GDM1 (cell line): ENCODE measurements at places on chromosomes 2 and 18.

- no peak for DNase-seq
Measured at GRCh38 chr18:3526421-3527354, 76.7 kb downstream of the TGIF1 start.

- DNase-seq: no peak
Measured at GRCh38 chr18:11256251-11256650, 106.9 kb upstream of the PIEZO2 start.

DNA sequence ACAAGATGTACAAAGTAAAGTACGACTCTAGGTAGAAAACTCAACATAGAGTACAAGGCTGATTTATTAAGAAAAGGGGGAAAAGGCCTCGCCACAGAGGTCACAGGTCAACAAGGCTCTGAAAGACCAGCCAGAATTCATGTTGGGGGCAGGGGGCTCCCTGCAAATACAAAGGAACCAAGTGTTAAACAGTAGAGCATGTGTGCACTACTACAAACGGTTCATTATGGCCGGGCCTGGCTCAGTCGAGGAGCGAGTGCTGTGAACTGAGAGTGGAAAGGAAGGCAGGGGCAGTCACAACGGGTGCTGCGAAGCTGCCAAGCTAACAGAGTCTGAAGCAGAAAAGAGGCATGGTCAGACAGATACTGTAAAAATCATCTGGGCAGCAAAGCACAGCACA is 77.1 kb downstream of the MBOAT2 start:
- no peak for DNase-seq

DNA sequence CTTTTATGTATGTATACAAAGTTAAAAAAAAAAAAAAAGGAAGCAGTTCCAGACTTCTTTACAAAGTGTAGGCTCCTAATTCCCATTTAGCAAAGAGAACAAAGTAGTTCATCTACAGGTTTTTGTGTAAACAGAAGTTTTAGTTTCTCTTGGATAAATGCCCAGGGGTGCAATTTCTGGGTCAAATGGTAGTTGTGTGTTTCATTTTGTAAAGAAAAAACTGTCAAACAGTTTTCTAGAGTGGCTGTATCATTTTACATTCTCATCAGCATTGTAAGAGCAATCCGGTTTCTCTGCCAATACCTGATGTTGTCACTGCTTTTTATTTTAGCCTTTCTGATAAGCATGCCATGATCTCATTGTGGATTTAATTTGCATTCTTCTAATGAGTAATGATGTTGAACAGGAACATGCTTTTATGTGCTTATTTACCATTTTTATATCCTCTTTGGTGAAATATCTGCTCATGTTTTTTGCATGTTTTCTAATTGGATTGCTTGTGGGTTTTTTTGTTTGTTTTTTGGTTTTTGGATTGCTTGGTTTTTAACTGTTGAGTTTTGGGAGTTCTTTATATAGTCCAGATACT is 16.6 kb upstream of the PSME4 start:
- no peak for DNase-seq

- DNase-seq: no peak
Measured at GRCh38 chr2:146748046-146748445, 1096.8 kb upstream of the ACVR2A start.

DNA sequence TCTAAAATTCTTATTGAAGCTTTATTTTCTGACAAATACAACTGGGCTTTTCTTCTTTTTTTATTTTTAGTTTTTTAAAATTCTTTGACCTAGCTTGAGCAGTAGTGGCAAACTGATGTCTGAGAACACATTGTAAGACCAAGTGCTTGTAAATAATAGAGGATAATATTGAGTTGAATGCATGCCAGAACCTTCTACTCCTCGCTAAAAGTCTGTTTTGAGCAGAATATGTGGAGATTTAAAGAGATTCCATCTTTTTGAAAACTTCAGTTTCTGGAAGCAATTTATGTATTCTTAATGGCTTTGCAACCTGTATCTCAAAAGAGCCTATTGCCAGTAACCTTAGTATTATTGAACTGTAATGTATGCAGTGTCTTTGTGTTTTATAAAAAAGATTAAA is 148.3 kb downstream of the KCNJ3 start:
- no peak for DNase-seq

GRCh38 chr2:165015052-165015642 is 59.8 kb upstream of the SLC38A11 start:
- DNase-seq: peak; percentile 27

DNA sequence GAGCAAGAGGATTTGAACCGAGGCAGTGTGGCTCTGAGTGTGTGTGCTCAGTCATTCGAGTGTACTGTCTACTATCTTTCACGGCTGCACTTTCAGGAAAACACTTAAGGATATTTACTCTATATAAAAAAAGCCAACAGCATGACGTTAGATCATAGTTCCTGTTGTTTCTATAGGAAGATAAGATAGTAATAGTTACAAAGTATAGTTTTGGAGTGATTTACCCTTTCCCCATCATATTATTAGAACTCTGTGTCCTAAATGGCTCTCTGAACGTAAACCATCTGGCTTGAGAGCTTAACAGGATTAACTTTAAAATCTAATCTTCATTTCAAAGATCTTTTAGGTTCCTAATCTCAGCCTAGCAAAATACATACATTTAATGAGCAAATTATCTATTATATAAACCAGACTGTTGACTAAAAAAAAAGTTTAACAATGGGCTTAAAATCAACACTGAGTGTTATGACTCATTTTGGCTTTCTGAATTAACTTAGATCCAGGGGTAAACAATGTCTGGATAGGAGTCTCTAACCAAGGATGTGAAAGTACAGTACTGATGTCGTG is 150.3 kb upstream of the DNMT3A start:
- no peak for DNase-seq

DNA sequence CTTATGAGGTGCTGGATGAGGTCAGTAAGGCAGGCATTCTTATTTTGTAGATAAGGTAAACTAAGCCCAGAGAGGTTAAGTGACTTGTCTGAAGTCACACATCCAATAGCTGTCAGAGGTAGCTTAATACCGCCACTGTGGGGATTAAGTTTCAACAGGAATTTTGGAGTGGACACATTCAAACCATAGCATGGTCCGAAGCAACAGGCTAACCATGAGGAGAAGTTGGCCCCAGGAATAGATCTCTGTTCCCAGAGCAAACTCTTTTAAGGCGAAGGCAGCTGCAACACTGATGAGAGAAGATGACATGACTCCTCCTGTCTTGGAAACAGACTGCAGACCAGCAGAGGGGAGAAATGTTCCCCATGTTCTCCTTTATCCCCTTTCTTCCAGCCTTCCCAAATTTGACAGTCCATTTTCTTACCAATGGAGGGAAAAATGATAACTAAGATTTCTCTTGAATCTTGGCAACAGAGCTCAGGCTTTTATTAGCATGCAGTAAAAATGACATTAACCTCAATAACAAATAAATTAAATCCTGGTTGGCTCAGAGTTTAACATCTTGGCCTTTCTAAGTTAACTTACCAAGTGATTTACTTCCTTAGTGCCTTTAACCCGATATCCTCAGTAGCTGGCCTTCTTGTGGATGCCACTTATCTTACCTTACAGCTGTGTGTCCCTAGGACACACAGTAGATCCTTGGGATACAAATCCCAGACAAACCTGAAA is 67.9 kb upstream of the STPG4 start:
- DNase-seq: no peak

GRCh38 chr18:57819119-57819518 is 16.0 kb upstream of the ATP8B1 start:
- no peak for DNase-seq

- no peak for DNase-seq
Measured at GRCh38 chr2:112942654-112943002, 31.7 kb downstream of the IL37 start.

GRCh38 chr2:200184748-200185627 is 121.5 kb upstream of the SPATS2L start:
- DNase-seq: no peak

GRCh38 chr2:102014041-102014345 is 22.2 kb downstream of the IL1R2 start:
- no peak for DNase-seq

GRCh38 chr2:96524482-96525210 is 11.9 kb upstream of the ARID5A start:
- no peak for DNase-seq

DNA sequence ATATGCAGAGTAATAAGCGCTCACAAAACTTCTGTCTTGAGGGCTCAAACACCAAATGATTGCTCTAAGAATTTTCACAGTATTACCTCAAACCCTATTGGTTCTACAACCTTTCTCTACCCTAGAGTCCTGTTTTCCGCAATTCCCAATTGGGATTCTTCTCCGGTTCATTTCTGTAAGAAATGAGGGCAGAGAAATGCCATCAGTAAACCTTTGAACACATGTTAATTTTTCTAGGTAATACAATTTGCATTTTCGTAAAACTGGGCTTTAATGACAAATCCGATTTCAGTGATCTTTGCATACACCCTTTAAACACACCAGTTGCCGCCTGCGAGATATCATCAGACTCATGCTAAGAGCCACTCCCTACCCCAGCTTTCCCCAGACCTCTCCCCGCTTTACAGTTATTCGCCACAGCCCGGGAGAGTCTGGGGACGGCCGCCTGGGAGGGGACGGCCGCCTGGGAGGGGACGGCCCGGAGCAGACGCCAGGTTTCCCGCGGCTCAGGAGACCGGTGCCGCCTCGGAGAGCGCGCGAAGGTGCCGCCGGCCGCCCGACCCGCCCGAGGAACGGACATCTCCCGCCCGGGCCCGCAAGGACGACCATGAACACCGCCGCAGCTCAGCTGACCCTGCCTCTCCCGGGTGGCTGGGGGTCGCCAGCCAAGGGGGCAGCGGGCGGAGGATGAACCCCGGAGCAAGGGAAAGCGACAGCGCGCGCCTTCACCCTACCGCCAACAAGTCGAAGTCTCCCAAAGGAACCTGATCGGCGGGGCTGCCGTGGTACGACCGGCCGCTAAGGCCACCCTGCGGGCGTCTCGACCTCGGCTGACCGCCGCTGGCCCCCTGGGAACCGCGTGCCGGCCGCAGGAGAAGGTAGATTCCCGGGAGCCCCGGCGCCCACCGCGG is 463 bp downstream of the SMC6 start:
- peak; percentile 34 for DNase-seq

GRCh38 chr18:46109386-46109785 is 5.2 kb downstream of the HAUS1 start:
- DNase-seq: no peak
